Calu3 (cell line): ENCODE measurements at places on chromosomes 4 and X.

- H3K27ac ChIP-seq, result no peak overlapping the region
- H3K27me3 ChIP-seq, result no peaks in the 10 kb centered on the region
- H3K4me3 ChIP-seq, result peak overlapping the region; percentile 56
- H3K4me1 ChIP-seq, result peaks cover 34% of the 10 kb centered on the region
- peak; percentile 48 for DNase-seq
Measured at GRCh38 chr4:184805462-184806228, 20.1 kb downstream of the ACSL1 start.

DNA sequence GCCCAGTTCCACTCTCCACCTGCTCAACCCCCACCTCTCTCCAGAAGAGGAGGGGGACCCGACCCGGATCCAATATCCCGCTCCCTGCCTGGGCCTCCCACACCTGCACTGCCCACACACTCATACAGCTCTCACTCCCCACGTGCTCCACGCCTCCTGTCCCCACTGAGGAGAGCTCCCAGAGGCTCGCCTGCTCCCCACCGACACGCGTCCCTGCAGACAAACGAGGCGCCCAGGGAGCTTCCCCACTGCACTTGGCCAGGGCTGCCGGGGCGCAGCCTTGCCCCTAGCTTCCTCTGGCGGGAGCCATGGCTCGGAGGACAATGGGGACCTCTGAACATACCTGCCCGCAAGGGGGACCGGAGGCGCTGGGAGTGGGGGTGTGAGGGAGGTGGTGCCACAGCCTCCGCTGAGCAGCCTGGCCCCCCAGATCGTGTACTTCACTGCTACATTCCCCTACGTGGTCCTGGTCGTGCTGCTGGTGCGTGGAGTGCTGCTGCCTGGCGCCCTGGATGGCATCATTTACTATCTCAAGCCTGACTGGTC is 5.0 kb downstream of the SLC6A8 start:
- H3K36me3 ChIP-seq, result peaks cover 52% of the 10 kb centered on the region
- peak overlapping the region; percentile 29 for H3K27ac ChIP-seq
- peak overlapping the region; percentile 31 for H3K4me3 ChIP-seq
- H3K4me1 ChIP-seq, result no peaks in the 10 kb centered on the region
- no peaks in the 10 kb centered on the region for H3K27me3 ChIP-seq
- DNase-seq, result no peak

- no peaks in the 10 kb centered on the region for H3K4me1 ChIP-seq
- H3K27me3 ChIP-seq, result peaks cover 13% of the 10 kb centered on the region
- H3K36me3 ChIP-seq, result peaks cover 4% of the 10 kb centered on the region
- H3K27ac ChIP-seq, result no peak overlapping the region
Measured at GRCh38 chrX:69062493-69062892, 102.8 kb downstream of the PJA1 start.

DNA sequence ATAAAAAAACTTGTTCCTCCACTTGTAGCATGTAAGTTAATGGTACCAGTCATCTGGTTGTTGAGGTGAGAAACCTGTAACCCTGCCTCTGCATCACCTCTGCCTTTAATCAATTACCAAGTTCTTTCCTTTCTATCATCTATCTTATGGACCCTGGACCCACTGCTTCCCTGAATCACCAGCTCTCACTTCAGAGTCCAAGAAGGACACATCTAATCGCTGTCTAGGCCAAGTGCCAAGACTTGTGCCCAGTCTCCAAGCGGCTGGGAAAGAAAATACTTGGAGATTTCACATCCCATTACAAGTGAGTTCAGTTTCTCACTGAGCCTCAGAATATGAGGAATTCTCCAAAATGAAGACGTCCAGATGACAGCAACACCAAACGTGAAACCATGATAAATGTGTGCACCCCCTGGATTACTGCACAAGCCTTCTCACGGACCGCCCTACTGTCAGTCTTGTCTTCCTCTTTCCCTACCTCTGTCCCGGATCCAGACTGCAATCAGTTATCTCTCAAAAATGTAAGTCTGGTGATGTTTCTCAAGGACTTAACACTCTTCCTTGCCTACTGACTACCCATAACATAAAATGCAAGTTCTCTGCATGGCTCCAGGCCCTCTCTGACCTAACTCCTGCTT is 10.4 kb downstream of the PALLD start:
- H3K27me3 ChIP-seq, result no peaks in the 10 kb centered on the region
- no peak for DNase-seq
- no peak overlapping the region for H3K27ac ChIP-seq
- no peaks in the 10 kb centered on the region for H3K4me1 ChIP-seq

DNA sequence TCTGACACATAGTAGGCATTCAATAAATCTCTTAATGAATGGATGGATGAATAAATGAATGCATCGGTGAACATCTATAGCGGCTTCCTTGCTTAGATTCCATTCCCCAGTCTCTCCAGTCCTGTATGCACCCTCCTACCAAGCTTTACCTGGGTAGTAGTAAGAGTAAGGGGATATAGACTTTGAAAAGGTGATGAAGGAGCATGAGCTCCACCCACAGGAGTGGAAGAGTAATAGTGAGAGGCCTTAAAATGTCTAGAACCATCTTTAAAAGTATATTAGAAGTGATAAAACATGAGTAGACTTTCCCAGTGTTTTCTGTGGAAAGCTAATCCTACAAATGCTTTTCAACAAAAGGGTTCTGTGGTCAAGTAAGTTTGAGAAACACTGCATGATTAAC is 35.5 kb upstream of the GPC3 start:
- peaks cover 7% of the 10 kb centered on the region for H3K27me3 ChIP-seq
- peak; percentile 11 for DNase-seq

- H3K4me1 ChIP-seq, result no peaks in the 10 kb centered on the region
- no peak overlapping the region for H3K27ac ChIP-seq
- H3K36me3 ChIP-seq, result no peaks in the 10 kb centered on the region
Measured at GRCh38 chr4:35525192-35525978, 718.9 kb downstream of the ARAP2 start.

- DNase-seq, result no peak
- H3K4me3 ChIP-seq, result no peak overlapping the region
- no peaks in the 10 kb centered on the region for H3K36me3 ChIP-seq
- H3K27me3 ChIP-seq, result no peaks in the 10 kb centered on the region
Measured at GRCh38 chr4:76108467-76109181, 34.1 kb downstream of the ART3 start.

DNA sequence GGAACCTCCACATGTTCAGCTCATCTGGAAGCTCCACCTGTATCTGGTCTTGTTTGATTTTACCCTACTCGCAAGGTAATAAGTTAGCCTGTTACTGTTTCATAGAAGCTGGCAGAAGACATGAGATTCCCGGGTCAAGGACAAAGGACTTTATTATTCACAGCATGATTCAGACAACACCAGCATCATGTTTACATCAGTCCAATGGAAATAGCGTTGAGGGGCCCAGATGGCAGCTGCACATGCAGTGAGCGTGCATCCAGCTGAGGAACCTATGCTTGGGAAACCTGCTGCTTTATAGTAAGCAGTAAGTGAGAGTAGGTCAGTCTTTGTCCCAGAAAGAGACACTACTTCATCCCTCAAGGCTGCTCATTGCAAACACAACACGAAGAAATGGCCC is 19.8 kb downstream of the TSPAN5 start:
- peaks cover 3% of the 10 kb centered on the region for H3K36me3 ChIP-seq
- H3K27ac ChIP-seq, result no peak overlapping the region
- no peak overlapping the region for H3K4me3 ChIP-seq
- H3K27me3 ChIP-seq, result no peaks in the 10 kb centered on the region

- H3K4me3 ChIP-seq, result no peak overlapping the region
- H3K27me3 ChIP-seq, result peaks cover 43% of the 10 kb centered on the region
- no peaks in the 10 kb centered on the region for H3K36me3 ChIP-seq
- no peak for DNase-seq
- H3K27ac ChIP-seq, result no peak overlapping the region
Measured at GRCh38 chr4:24330573-24330972, 253.8 kb downstream of the DHX15 start.

DNA sequence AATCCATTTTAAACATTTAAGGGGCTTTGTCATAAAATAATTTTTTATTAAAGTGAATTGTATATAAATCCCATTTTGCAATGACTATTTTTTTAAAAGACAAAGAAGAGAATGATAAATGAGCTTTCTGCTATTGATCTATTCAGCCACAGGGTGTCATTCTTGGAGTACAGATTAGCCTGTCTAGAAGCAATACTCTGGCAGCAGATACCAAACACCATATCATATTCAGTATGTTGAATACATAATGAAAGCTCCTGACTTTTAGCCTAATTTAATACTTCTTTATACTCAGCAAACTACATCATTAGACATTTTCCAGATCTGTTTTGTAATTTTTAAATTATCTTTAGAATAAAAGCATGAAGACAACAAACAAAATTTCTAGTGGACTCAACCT is 496.3 kb downstream of the PDGFC start:
- peaks cover 11% of the 10 kb centered on the region for H3K4me1 ChIP-seq
- no peak overlapping the region for H3K27ac ChIP-seq
- H3K4me3 ChIP-seq, result no peak overlapping the region
- H3K36me3 ChIP-seq, result no peaks in the 10 kb centered on the region

GRCh38 chr4:76199664-76200211 is 13.9 kb downstream of the SCARB2 start:
- H3K4me1 ChIP-seq, result peaks cover 28% of the 10 kb centered on the region
- H3K27me3 ChIP-seq, result no peaks in the 10 kb centered on the region
- no peak overlapping the region for H3K27ac ChIP-seq
- peaks cover 6% of the 10 kb centered on the region for H3K36me3 ChIP-seq

DNA sequence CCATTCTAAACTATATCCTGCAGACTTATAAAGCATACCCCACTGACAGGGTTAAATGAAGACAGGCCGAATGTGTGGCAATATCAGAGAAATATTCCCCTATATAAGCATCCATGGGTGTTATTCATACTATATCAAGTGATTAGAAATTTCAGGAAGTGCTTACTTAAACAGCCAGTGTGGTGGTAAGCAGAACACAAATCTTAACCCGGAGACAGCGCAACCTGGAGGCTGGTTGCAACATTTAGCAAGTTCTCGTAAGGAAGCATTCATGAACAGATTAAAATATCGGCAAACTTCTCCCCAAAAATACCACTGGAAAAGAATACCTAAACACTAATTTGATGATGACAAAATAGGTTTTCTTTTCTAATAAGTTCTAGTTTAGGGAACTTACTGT is 261.2 kb downstream of the CBLL2 start:
- H3K27ac ChIP-seq, result no peak overlapping the region
- no peaks in the 10 kb centered on the region for H3K27me3 ChIP-seq
- H3K36me3 ChIP-seq, result no peaks in the 10 kb centered on the region
- H3K4me3 ChIP-seq, result no peak overlapping the region
- H3K4me1 ChIP-seq, result no peaks in the 10 kb centered on the region
- DNase-seq, result no peak

DNA sequence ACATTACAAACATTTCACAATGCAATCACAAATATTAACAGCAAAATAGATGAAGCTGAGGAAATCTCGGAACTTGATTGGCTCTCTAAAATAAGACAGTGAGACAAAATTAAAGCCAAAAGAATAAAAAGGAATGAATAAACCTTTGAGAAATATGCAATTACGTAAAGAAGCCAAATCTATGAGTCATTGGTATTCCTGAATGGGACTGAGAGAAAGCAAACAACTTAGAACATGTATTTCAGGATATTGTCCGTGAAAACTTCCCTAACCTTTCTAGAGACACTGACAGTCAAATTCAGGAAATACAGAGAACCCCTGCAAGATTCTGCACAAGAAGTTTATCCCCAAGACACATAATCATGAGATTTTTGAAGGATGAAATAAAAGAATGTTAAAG is 48.4 kb upstream of the SPANXN2 start:
- H3K27ac ChIP-seq, result no peak overlapping the region
- no peak overlapping the region for H3K4me3 ChIP-seq
- no peaks in the 10 kb centered on the region for H3K27me3 ChIP-seq
- no peaks in the 10 kb centered on the region for H3K36me3 ChIP-seq
- no peak for DNase-seq
- H3K4me1 ChIP-seq, result no peaks in the 10 kb centered on the region

GRCh38 chr4:8917321-8917811 is 45.7 kb upstream of the HMX1 start:
- no peak for DNase-seq
- H3K4me1 ChIP-seq, result no peaks in the 10 kb centered on the region
- no peaks in the 10 kb centered on the region for H3K36me3 ChIP-seq
- no peak overlapping the region for H3K27ac ChIP-seq
- no peak overlapping the region for H3K4me3 ChIP-seq
- peaks cover 32% of the 10 kb centered on the region for H3K27me3 ChIP-seq
